ENCODE measurements at places on chromosomes 1 and 21. TPM values are rescaled to one million over a fixed set of nuclear protein-coding genes. Genes with fewer than 3 reads are reported as not detected.

DNA sequence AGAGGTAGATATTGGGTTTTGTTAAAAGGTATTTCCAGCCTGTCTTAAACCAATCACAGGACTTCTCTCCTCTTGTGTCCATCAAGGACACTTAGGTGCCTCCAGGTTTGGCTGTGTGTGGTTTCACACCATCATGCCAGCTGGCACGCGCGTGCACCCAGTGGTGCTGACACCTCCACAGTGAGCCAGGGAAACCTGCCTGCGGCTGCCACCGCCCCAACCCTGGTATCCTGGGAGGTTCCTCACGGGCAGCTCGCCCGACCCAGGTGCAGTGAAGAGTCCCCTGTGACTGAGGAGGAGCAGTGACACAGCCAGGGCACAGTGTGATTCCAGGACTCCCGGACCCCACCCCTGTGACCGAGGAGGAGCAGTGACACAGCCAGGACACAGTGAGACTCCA lies 13.2 kb upstream of the COL6A2 start:
- no peak for DNase-seq
- no peak overlapping the region for H3K4me3 ChIP-seq
- H3K27ac ChIP-seq = no peak overlapping the region
- H3K4me1 ChIP-seq = no peaks in the 10 kb centered on the region
- no peaks in the 10 kb centered on the region for H3K36me3 ChIP-seq

Gene SARS1
- total RNA-seq = 363 TPM

DNA sequence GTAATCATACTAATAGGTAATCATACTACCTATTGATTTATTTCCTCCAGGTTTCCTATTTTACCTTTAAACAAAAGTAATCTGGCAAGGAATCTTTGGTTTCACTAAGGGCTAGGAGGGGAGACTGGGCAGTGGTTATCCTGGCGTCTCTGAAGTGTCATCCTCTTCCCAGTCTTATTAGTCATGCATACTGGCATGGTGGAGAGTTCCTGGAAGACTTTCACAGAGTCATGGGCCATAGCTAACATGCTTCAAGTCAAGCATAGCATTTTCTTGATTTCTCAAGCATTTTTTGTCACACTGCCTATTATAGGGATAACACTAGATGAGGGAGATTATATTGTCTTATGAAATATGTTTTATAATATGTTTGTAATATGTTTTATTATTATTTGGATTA lies 64.0 kb upstream of the ASB17 start:
- DNase-seq = no peak
- H3K27me3 ChIP-seq = no peaks in the 10 kb centered on the region
- H3K36me3 ChIP-seq = no peaks in the 10 kb centered on the region
- peaks cover 2% of the 10 kb centered on the region for H3K4me1 ChIP-seq

Gene ZNF683
- not detected for total RNA-seq

DNA sequence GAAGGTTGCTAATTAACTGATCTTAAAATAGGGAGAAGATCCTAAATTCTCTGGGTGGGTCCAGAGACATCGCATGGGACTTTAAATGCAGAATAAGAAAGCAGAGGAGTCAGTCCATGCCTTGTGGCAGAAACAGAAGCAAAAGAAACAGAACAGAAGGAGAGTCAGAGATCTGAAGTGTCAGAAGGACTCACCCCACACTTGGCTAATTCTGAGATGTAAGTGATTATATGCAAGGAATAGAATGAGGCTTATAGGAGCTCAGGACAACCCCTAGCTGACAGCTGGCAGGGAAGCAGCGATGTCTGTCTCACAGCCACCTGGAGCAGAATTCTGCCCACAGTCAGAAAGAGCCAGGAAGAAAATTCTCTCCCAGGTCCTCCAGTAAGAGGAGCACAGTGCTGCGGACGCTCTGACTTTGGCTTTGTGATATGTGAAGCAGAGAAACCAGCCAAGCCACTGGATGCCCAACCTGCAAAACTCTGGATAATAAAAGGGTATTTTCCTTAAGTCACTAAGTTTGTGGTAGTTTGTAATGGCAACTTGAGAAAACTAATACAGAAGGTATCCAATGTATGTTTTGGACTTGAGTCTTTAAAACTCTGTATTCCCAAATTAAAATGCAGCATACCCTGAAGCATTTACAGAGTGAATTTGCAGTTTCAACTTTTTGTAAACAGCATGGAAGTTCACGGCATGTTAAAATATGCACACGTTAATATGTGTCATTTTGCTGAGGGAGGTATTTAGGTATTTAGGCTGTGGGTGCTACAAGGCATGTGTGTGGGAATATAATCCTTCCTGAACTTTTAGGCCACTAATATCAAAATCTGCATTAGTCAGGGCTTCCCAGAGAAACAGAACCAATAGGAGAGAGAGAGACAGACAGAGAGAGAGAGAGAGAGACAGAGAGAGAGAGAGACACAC lies 388.5 kb downstream of the PCP4 start:
- H3K36me3 ChIP-seq = no peaks in the 10 kb centered on the region
- no peak overlapping the region for H3K27ac ChIP-seq
- no peak overlapping the region for H3K4me3 ChIP-seq
- H3K27me3 ChIP-seq = peaks cover 3% of the 10 kb centered on the region

DNA sequence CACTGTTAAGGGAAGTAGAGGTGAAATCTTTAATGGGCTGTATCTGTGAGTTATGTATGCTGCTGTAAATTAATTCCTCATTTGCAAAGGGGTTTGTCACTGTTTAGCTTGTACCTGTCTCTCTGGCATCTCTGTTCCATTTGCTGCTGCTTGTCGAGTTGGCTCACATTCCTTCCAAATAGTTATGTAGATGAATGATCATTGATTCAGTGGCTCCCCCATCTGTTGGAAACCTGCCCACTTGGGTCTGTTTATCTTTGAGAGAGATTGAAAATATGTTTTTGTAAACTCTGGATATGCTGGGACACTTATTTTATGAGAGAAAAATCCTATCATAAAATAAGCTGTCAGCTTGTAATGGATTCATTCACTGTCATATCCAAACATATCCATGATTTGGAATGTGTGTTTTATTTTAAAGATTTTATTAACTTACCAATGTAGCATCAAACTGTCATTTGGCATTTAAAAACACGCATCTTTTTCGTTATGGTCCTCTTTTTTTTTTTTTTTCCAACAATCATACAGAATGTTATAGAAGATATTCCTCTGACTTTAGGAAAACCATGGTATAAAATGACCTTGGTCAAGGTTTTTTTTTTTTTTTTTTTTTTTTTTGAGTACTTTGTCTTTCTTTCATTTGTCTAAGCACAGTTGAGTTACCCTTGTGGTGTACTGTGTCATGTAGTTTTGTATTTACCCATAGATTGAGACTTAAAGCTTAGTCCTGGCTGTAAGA lies 3.5 kb downstream of the RYR2 start:
- H3K4me3 ChIP-seq = no peak overlapping the region
- H3K36me3 ChIP-seq = no peaks in the 10 kb centered on the region
- no peak for DNase-seq
- H3K4me1 ChIP-seq = peaks cover 12% of the 10 kb centered on the region
- no peak overlapping the region for H3K27ac ChIP-seq
- H3K27me3 ChIP-seq = peaks cover 46% of the 10 kb centered on the region

Gene OR2T35
- not detected for total RNA-seq

DNA sequence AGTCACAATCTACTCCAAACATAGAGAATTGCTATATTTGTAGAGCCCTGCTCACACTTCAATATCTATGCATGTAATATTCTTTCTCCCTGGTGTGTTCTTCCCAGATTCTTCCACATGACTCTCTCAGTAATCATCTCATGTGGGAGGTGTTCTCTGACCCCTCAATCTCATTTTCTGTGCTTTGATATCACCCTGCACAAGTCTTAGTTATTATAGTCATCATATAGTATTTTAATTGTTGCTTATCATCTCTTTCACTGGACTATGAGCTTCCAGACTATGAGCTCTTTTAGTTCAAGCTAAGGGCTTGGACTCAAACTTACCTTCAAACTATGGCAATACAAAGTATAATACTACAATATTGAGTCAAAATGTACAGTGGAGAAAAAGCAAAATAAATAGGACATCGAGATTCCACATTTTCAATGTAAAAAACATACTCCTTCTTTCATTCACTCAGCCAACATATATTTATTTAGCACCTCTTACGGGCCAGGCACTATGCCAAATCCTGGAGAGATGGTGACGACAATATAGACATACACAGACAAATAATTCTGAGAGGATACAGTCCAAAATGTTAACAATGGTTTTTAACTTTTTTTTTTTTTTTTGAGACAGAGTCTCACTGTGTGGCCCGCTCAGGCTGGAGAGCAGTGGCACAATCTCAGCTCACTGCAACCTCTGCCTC lies 12.7 kb downstream of the TESK2 start:
- no peaks in the 10 kb centered on the region for H3K36me3 ChIP-seq
- H3K4me3 ChIP-seq = no peak overlapping the region
- H3K4me1 ChIP-seq = peaks cover 4% of the 10 kb centered on the region
- no peak overlapping the region for H3K27ac ChIP-seq
- H3K27me3 ChIP-seq = no peaks in the 10 kb centered on the region

DNA sequence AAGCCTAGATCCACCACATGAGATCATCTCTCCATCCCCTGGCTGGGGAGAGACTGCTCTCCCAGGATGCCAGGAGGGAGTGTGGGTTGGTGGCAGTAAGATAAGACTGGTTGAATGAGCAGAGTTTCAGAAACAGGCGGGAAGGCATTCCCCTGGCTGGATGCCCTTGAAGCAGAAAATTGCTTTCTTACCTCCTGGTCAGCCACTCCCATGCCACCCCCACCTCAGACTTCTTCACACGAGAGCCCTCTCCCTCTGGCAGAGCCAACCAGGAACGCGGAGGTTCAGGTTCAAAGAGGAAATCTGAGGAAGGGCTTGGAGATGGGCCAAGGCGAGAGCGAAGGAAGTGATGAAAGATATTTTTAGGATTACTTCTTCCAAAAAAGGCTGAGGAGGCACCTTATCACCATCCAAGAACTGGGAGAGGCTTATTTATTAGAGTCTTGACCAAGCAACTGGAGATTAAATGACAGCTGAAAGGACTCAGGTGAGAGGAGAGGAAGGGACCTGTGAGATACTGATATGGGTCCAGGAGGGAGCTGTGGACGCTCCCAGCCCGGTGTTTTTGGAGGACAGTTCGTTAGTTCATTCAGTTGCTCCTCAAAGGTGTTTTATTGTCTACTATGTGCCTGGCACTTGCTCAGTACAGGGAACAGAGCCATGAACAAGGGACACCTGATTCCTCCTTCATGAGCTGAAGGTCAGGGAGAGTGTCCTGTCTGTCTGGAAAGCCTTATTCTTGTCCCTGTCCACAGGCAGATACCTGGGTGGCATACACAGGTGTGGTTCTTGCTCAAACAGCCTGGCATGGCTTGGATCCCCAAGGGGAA lies 18.9 kb upstream of the SLC26A9 start:
- no peak overlapping the region for H3K27ac ChIP-seq
- no peaks in the 10 kb centered on the region for H3K36me3 ChIP-seq
- H3K27me3 ChIP-seq = peaks cover 10% of the 10 kb centered on the region
- peaks cover 10% of the 10 kb centered on the region for H3K4me1 ChIP-seq
- H3K4me3 ChIP-seq = no peak overlapping the region

- no peaks in the 10 kb centered on the region for H3K27me3 ChIP-seq
- peaks cover 7% of the 10 kb centered on the region for H3K36me3 ChIP-seq
- H3K27ac ChIP-seq = no peak overlapping the region
- DNase-seq = no peak
- H3K4me1 ChIP-seq = peaks cover 52% of the 10 kb centered on the region
Observed at GRCh38 chr21:37079211-37079824, 6.3 kb downstream of the TTC3 start.

Gene CFAP107
- not detected for total RNA-seq

Gene FYB2
- total RNA-seq = not detected

Gene IL20
- not detected for total RNA-seq

DNA sequence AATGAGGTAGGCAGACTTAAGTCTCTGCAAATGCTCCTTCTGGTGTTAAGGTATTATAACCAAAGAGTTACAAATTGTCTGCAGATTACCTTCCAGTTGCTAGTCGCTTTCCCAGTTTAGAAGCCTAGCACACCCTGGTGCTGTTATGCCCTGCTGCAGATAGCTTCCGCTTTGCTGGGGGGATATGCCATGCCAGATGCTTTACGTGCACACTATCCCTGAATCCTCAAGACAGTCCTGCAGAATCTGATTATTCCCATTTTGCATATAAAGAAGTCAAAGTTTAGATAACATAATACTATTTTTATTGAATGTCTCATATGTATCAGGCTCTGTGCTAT lies 166.5 kb downstream of the DHRS3 start:
- peaks cover 9% of the 10 kb centered on the region for H3K36me3 ChIP-seq
- H3K27ac ChIP-seq = no peak overlapping the region
- H3K4me3 ChIP-seq = no peak overlapping the region
- H3K4me1 ChIP-seq = peaks cover 86% of the 10 kb centered on the region

Gene SMCP
- total RNA-seq = not detected

DNA sequence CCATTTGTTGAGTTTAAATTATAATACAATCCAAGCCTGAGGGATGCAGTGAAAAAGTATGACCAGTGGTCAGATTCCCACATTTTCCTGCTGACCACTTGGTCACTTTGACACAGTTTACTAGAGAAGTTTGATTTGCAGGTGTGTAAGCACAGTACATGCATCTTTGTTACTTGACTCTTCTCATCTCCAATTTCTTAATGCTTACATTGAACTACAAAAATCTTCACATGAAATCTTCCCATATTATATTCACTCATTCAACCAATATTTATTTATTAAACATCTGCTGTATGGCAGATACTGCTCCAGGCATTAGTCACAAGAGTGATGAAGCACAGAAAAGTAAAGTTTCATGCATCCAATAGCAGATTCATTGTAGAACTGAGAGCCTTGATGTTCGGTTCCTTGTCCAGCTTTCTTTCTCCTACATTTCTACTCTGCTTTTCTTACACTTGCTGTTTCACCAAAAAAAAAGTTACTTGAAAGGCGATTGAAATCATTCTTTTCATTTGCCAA lies 211.7 kb downstream of the NFIA start:
- no peaks in the 10 kb centered on the region for H3K36me3 ChIP-seq
- H3K27me3 ChIP-seq = peaks cover 19% of the 10 kb centered on the region
- H3K4me3 ChIP-seq = no peak overlapping the region
- no peaks in the 10 kb centered on the region for H3K4me1 ChIP-seq

GRCh38 chr1:184513966-184514365 lies 127.1 kb downstream of the C1orf21 start:
- H3K4me3 ChIP-seq = no peak overlapping the region
- H3K36me3 ChIP-seq = no peaks in the 10 kb centered on the region
- no peak overlapping the region for H3K27ac ChIP-seq
- no peak for DNase-seq

Gene TMEM50A
- total RNA-seq = 98.3 TPM

Gene GSTM5
- not detected for total RNA-seq

Gene KDF1
- 0.24 TPM for total RNA-seq

DNA sequence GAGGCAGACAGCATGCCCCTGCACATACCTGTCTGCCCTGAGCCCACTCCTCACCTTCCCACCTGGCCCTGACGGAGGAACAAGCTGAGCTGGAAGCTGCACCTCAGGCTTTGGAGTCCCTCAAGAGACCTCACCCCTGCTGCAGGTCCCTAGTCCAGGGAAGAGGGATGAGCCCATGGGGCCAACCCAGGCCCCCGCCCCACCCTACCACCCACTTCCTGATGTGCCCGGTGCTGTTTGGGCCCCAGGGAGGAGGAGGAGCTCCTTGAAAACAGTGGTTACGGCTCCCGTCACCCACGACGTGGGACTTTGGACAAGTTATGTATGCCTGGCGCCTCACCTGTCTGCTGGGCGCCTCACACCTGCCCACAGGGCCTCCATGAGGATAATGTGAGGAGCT lies 250.2 kb downstream of the NPHP4 start:
- peaks cover 7% of the 10 kb centered on the region for H3K4me1 ChIP-seq

GRCh38 chr21:21929789-21930188 lies 931.6 kb downstream of the NCAM2 start:
- no peaks in the 10 kb centered on the region for H3K4me1 ChIP-seq
- no peak overlapping the region for H3K4me3 ChIP-seq
- no peaks in the 10 kb centered on the region for H3K27me3 ChIP-seq
- no peaks in the 10 kb centered on the region for H3K36me3 ChIP-seq
- H3K27ac ChIP-seq = no peak overlapping the region
